Caki2 (cell line): ENCODE measurements at places on chromosomes 5 and 9.

- DNase-seq: no peak
Observed at GRCh38 chr9:99594056-99594780, 227.5 kb upstream of the NR4A3 start.

GRCh38 chr5:38642189-38642911 lies 85.9 kb upstream of the LIFR start:
- no peak for DNase-seq

DNA sequence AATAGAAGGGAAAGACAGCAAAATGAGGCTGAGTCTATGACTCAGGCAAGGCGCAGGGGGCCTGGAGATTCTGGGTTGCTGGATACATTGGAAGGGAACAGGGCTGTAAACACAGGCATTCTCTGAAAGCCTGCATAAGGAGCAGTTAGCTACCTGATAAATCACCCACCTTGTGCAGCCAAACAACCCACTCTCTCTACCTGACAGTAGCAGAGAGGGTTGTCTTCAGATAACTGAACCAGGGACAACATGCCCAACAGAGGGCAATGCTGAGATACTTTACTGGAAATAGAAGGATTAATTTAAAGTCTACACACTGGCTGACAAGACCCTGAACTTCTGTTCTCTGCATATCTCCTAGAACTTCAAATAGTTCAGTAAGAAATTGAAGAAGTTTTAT lies 161.6 kb downstream of the KCTD16 start:
- no peak for DNase-seq

- no peak for DNase-seq
Observed at GRCh38 chr5:96905864-96906263, 29.6 kb downstream of the ERAP2 start.

- DNase-seq: no peak
Observed at GRCh38 chr5:96256795-96257470, 176.1 kb downstream of the PCSK1 start.

DNA sequence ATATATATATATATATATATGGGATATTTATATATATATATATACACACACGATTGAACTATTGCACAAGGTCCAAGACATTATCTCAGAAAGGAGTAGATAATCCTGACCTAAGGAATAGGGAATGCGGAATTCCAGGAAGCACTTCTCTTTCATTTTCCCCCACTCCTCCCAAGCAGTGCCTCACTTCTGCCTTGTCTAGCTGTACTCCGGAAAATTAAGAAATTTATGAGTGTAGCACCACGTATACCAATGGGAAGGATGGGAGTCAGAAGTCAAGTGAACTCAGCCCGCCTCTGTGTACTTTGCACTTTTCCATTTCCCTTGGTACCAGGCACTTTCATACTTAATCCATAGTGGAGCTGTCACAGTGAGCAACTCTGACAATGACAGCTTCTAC lies 10.9 kb downstream of the SLC36A1 start:
- no peak for DNase-seq

DNA sequence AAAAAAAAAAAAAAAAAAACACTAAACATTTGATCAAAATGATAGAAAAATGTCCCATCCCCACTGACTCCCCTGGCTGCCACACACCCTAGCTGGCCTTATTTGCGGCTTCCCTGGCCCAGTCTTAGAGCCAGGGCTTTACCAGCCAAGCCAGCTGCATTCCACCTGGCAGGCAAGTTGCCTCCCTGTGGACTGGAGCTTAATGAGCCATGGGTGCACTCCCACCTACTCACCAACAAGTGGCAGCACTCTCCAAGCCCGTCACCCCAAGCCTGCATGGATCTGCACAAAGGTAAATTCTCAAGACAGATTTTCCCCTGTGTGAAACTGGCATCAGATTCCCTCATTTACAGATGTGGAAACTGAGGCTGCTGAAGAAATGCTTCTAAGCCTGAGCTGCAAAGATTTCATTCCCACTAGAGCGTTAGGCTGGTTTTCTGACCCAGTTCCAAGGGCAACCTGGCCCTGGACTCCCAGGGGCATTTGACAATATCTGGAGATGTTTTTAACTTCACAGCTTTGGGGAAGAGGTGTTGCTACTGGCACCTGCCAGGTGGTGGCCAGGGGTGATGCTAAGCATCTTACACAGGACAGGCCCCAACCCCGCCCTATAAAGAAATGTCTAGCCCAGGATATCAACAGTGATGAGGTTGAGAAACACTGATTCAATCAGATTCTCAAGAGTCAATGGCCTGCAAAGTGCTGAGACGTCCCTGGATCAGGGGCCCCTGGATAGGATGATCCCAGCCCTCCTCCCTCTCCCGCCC lies 21.9 kb upstream of the VDAC1 start:
- peak; percentile 64 for DNase-seq

- DNase-seq: no peak
Observed at GRCh38 chr9:106449336-106449927, 413.5 kb upstream of the ZNF462 start.

DNA sequence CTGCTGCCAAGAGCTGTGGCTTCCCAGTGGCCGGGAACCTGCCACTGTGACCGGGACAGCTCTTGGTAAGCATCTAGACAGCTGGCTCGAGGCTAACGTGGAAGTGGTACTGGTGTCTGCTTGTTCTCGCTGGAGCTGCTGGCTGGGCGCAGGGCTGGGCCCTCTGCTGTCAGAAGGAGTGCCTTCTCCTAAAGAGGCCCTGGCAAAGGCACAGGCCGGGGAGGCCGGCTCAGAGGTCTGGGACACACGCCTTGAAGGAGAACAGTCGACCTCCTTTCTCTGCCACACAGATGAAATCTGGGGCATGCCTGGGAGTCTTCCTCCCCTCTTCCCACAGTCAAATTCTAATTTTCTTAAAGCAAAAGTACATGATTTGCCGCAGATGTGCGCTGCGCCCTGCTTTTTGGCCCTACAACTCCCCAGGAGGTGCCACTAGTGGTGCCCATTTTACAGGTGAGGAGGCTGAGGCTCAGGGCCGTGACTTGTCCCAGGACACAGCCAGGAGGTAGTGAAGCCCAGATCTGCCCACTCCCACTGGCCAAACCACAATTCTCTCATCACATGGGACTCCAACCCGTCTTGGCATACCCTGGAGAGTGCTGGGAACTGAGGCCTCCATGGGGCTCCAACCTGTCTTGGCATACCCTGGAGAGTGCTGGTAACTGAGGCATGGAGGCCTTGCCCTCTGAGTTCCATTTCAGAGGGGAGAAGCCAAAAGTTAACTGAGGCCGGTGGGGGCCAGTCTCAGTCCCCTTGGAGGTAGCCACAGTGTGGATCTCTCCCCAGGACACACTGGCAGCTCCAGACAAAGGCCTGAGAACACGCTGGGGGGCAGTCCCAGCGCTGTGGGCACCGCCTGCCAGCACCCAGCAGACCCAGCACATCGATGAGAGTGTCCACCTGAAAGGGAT lies 12.0 kb upstream of the RXRA start:
- no peak for DNase-seq

DNA sequence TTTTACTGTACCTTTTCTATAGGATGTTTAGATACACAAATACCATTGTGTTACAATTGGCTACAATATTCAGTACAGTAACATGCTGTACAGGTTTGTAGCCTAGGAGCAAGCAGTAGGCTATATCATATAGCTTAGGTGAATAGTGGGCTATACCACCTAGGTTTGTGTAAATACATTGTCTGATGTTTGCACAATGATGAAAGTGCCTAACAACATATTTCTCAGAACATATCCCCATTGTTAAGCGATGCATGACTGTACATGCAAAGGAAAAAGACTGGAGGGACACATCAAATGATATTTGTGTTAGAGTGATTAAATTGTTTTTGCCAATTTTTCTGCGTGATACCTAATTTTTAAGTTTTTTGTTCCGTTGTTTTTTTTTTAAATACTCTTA lies 5.3 kb downstream of the CHMP5 start:
- DNase-seq: no peak

DNA sequence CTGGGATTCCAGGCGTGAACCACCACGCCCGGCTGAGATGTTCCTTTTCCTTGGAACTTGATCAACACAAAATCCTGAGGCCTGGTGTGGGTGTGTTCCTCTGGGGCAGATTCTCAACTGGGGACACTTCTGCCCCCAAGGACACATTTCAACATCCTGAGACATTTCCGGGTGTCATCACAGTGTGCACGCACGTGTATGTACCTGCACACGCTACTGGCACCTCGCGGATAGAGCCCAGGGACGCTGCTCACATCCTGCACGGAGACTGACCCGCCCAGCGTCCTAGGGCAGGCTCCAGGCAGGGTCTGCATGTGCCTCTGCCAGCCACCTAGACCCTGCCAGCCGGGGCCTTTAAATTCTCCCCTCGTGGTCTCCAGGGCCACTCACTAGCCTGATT lies 8.0 kb downstream of the SAPCD2 start:
- no peak for DNase-seq

DNA sequence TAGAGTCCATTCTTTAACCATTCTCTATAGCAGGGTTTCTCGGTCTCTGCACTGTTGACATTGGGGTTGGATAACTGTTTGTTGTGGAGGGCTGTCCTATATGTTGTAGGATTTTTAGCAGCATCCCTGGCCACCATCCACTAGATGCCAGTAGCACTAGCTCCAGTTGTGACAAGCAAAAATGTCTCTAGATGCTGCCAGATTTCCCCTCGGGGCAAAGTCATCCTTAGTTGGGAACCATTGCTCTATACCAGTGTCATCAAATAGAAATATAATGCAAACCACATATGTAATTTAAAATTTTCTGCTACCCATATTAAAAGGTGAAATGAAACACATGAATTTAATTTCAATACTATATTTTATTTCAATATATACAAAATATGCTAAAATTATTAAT lies 2.9 kb downstream of the TTC23L start:
- no peak for DNase-seq

DNA sequence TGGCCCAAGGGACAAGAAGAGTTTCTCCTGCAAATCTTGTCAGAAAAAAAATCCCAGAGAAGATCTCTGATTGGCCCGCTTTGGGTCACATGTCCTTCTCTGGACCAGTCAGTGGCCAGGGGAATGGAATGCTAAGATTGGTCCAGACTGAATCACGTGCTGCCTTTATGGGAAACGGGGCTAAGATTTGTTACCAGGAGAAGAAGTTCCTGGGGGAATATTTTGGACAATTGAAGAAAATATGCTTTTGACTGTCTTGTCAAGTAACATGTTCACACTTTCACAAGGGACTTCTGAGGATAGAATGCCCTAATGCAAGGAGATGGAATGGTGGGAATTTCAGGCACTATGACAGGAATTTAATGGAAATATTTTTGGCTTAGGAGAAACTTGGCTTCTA lies 74.1 kb upstream of the SH3PXD2B start:
- DNase-seq: no peak

DNA sequence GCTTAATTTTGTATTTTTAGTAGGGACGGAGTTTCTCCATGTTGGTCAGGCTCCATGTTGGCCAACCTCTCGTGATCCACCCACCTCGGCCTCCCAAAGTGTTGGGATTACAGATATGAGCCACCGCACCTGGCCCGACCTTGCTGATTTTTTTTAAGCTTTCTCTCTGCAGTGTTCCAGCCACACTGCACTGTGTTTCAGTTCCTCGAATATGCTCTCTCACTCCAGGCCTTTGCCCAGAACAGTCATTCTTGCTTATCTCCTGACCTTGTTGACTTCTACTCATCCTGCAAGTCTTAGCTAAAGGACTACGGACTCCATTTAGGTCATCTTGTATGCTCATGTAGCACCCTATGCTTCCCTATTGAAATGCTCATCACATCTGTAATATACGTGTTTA lies 3.3 kb downstream of the SNAPC3 start:
- no peak for DNase-seq

- DNase-seq: no peak
Observed at GRCh38 chr5:601771-602465, 10.2 kb upstream of the CEP72 start.

GRCh38 chr9:7871977-7872730 lies 72.6 kb upstream of the DMAC1 start:
- DNase-seq: no peak

GRCh38 chr9:38662763-38663593 lies 42.6 kb upstream of the ANKRD18A start:
- peak; percentile 12 for DNase-seq

GRCh38 chr5:130286971-130287370 lies 382.7 kb downstream of the CHSY3 start:
- DNase-seq: no peak
